Activated naive CD8-positive, alpha-beta T cell treated with anti-CD3 and anti-CD28 coated beads, Interleukin-2, amount 10 ng/mL, durations not matched to agents 7 days and 5 days (primary cell): ENCODE measurements at places on chromosomes 7 and 10. TPM values are rescaled to one million over a fixed set of nuclear protein-coding genes. Genes with fewer than 3 reads are reported as not detected.

DNA sequence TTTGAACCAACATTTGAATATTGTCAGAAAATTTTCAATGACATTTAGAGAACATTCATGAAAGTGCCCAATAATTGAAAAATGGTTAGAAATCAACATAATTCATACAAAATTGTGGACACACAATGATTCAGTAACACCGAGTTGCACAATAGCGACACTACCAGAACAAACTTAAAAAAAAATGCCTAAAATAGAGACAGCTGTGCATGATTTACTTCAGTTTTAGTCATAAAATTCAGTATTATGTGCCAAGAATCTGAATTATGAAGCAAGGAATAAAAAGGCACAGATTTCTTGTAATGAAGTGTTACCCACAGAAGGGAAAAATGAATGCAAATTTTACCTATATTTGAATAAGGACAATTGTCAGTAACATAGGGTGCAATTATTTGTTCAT, 396.0 kb downstream of the SEMA3D start:
- no peak for DNase-seq

- DNase-seq = no peak
Observed at GRCh38 chr10:49131507-49132361, 2.1 kb downstream of the FAM170B start.

- DNase-seq = no peak
Observed at GRCh38 chr7:139561-140243, 52.7 kb upstream of the FAM20C start.

DNA sequence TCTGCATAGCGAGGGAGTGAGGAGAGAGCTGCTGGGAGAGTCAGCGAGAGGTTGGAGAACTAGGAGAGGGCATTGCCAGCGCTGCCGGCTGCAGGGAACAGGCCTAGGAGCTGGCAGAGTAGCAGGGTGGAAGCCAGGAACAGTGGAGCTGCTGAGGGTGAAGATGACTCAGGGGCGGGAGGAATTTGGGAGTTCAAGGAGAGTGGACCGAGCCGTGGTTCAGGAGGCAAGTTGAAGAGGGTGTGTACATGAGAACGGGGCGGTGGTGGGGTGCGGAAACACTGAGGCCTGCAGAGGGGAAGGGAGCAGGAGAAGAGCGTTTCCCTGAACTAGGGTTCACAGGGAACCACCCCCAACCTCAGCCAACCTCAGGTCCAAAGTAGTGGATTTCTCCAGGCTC, 31.5 kb downstream of the HIF1AN start:
- DNase-seq = no peak

DNA sequence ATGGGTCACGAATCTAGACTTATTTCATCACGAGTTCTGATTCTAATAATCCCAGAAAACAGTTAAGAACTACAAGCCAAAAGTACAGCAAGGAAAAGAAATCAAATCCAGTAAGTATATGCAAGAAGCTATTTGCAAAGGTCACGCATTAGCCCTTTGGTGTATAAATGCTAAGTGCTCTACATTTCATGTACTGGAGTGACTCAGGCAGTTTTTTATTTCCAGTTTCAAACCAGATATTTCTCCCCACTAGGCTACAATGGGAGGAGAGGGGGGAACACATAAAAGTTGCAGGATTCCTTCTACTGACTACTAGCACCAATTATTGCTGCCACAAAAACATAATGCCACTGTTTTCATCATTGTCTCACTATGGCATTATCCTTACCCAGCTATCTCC, 148.0 kb downstream of the NRCAM start:
- DNase-seq = no peak

GRCh38 chr7:34061149-34061548, 155.8 kb downstream of the BMPER start:
- no peak for DNase-seq

DNA sequence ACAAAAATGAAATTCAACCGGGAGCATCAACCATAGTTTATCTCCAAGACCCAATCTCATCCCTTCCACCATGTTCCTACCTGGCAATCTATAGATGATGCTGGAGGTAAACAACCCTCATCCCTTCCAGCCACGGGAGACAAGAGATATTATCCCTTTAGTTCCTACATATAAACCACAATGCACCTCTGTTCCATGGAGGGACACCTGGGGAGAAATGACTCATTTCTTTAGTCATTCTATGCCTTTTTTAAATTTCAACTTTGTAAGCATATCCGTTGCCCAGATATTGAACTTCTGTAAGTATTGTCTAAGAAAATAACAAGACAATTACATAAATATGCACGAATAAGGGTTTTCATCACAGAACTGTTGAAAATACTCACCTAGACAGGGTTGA, 15.5 kb upstream of the SFMBT2 start:
- DNase-seq = no peak

- DNase-seq = no peak
Observed at GRCh38 chr10:77742172-77742571, 104.6 kb upstream of the KCNMA1 start.

Gene CAV2
- not detected for total RNA-seq

Gene SUGCT
- total RNA-seq = 0.44 TPM

Gene CALML5
- not detected for total RNA-seq

Gene DOCK4
- total RNA-seq = 1.7 TPM

Gene TDRD1
- 0.08 TPM for total RNA-seq

Gene ZNF655
- total RNA-seq = 134 TPM
